ENCODE measurements at places on chromosomes 4 and X.

- peak; percentile 76 for DNase-seq
Measured at GRCh38 chr4:123564758-123565346, 168.3 kb downstream of the SPRY1 start.

- peak; percentile 47 for DNase-seq
Measured at GRCh38 chr4:244471-244870, 60.8 kb downstream of the ZNF732 start.

DNA sequence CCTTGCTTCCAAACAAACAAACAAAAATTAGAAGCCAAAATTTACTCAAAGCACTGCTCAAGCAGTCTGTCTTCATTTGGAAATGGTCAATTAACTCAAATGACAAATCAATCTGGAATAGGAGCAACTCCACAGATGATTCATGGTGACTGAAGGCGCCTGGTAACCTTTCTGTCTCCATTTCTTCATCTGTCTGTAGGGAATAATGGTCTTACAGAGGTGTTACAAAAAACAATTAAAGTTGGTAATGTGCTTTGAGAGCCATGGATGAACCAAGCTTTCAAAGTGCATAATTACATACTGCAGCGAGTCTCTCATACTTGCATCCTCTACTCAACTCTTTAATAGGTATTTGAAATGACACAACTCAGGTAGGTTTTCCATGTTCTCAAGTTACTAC lies 38.3 kb upstream of the STAG2 start:
- DNase-seq: no peak

DNA sequence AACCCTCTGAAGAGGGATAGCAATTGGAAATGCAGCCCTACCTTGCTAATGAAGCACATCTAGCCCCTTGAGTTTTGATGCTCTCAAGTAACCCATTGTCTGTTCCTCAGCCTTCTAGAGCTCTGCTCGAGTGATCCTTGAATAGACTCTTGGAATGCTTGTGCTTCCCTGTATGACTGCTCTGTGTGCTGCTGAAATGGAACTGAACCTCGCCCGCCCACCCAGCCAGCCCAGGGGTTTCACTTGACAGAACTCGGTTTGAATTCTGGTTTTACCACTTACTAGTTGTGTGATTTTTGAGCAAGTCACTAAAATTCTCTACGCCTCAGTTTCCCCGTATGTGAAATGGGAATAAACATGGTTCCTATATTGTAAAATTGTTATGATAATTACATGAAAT lies 77.1 kb downstream of the MID2 start:
- DNase-seq: no peak

- DNase-seq: no peak
Measured at GRCh38 chrX:87376896-87377295, 140.7 kb upstream of the KLHL4 start.

DNA sequence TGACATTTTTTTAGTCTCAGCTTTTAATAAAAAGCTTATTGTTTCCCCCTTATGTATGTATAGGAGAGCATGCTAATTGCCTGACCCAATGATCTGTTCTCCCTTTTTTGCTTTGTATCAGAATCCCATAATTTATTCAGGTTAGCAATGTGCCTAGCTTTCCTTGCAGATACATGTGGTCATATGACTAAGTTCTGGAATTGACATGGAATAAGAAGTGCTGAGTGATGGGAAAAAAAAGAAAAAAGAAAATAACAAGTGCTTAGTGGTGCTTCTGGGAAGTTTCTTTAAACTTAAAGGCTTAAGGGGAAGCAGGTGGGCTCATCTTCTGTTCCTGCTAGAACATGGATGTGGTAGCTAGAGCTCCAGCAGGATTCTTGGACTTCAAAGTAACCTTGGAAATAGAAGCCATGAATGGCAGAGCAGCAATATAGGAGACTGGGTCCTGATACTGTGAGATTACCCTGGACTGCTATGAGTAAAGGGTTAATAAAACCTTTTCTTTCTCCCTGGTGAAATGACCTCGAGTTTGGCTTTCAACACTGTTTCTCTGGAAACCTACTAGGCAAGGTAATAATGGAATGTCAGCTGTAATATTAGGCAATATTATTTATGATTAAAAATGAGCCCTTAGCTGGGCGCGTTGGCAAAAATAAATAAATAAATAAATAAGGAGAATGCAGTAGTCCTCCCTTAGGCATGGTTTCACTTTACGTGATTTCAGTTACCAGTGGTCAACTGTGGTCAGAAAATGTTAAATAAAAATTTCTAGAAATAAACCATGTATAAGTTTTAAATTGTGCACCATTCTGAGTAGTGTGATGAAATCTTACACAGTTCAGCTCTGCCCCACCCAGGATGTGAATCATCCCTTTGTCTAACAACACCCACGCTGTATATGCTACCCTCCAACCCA lies 16.7 kb upstream of the RBM41 start:
- peak; percentile 43 for DNase-seq

DNA sequence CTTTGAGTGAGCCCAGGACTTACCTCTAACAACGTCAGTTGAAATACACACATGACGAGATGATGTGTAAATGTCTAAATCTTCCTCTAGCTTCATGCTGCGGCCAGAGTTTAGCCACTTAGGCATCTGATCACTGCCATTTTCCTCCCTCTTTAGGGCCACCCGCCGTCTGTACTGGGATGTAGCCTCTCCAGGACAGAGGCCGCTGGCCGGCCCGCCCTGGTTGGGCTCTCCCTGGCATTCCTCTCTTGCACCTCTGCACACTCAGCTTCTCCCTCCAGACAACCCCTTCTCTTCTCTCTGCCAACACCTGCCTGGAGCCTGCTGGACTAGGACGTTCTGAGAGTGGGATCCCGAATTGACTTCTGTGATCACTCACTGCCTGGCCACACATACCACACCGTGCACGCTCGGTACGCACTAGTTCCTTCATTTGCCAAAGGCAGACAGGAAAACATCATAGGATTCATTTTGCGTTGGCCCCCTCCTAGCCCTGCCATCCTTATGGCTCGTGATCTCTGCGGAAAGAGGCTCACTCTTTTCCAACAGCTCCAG lies 33.6 kb downstream of the RNF212 start:
- no peak for DNase-seq

- peak; percentile 2 for DNase-seq
Measured at GRCh38 chr4:80711956-80712355, 318.6 kb upstream of the BMP3 start.

GRCh38 chrX:16124201-16124600 lies 836 bp downstream of the GRPR start:
- DNase-seq: no peak

GRCh38 chrX:65642914-65643491 lies 24.5 kb upstream of the MSN start:
- DNase-seq: no peak

DNA sequence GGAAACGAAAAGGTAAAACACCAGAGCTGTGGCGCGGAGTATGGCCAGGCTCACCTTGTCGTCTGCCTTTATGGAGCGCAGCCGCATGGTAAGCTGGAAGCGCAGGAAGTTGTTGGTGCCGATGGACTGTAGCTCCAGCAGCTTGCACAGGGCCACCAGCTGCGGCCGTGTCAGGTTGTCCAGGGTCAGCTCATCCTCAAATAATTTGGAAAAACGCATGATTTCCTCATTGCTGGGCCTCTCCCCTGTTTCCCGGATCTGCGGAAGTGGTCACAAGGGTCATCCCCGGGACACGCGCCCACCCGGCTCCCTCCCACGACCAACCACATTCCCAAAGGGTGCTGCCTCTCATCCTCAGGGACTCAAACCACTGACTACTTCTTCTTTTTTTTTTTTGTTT lies 23.3 kb downstream of the LETM1 start:
- no peak for DNase-seq

DNA sequence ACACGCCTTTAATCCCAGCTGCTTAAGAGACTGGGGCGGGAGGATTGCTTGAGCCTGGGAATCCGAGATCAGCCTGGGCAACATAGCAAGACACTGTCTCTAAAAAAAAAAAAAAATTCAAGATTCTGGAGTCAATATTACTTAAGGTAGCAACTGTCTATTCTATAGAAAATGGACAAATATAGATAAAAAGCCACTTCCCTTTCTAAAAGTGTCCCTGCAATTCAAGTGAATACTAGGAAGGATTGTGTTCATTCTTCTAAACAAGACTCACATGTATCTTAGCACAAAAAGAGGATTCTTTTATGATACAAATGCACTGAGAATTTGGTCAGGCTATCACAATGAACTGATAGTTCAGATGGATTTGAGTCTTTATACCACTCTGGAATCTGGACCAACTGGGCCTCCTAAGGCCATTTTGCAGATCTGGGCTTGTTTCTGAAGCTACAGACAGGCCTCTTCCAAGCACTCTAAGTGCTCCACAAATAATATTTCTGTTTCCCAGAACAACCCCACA lies 7.0 kb downstream of the PKD2 start:
- no peak for DNase-seq

DNA sequence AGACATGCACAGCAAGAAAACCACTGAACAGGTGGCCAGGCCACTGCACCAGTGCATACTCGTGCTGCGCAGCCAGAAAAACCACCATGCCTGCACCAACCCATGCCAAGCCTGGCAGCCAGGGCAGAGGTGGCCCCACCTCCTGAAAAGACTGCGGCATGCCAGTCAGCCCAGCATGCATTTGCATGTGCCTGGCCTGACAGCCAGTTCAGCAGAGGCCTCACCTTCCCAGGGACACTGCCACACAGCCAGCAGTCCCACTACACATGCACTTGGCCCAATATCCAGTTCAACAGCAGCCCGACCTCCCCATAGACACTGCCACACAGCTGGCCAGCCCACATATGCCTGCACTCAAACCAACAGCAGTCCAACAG lies 43.5 kb upstream of the DDX60 start:
- DNase-seq: no peak

- DNase-seq: no peak
Measured at GRCh38 chr4:138177278-138177968, 64.7 kb downstream of the SLC7A11 start.

GRCh38 chrX:106725931-106726330 lies 570 bp upstream of the RNF128 start:
- peak; percentile 1 for DNase-seq

GRCh38 chr4:15836362-15836761 lies 58.2 kb downstream of the CD38 start:
- no peak for DNase-seq

DNA sequence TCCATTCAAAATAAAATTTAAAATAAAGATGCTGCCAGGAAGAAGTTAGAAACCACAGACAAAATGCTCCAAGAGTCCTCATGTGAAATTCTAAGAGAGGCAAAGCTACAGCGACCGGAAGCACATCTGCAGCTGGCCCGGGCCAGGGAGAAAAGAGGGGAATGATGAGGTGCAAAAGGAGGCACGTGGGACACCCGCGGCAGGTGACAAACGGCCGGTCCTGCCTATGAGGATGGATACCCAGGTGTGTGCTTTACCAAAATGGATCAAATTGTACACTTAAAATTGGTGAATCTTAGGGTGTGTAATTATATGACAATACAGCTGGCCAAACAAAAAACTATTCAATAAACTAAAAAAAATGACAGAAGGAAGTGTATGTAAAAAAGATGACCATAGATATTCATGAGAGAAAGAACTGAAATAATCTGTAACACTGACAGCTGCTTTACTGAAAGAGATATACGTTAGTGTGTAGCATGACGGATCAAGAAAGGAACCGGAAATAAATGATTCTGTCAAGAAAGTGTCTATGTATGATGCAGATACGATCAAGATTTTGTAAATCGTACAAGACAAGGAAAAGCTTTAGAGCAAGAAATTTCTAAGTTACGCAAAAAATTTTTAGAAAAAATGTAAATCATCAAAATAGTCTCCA lies 29.5 kb downstream of the PPP2R3B start:
- no peak for DNase-seq

- no peak for DNase-seq
Measured at GRCh38 chrX:120402369-120402768, 40.5 kb downstream of the ATP1B4 start.

DNA sequence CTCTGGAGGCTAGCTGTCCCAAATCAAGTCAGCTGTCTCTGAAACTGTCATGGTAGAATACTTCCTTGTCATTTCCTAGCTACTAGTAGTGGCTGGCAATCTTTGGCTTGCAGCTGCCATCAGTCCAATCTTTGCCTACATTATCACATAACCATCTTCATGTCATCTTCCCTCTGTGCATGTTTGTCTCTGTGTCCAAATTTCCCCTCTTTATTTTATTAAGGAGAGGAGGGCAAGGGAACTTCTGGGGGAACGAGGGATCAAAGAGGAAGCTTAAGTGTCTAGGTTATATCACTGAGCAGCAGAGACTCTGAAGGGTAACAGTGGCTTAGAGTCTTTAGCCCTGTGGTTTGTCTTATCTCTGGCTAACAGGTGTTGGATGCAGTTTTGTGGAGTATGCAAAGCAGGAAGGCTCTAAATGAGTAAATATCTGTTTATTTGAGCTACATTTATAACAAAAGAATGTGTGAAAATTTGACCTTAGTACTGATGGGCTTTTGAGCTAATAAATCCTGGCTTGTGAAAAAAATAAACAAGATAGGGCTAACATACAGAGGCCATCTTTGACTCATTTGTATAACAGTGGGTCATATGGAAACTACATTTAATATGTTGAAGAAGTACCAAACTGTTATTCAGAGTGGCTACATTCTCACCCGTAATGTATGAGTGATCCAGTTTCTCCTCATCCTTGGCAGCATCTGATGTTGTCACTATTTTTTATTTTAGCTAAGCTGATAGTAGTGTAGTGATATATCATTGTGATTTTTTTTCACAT lies 49.4 kb upstream of the ENOX2 start:
- no peak for DNase-seq

DNA sequence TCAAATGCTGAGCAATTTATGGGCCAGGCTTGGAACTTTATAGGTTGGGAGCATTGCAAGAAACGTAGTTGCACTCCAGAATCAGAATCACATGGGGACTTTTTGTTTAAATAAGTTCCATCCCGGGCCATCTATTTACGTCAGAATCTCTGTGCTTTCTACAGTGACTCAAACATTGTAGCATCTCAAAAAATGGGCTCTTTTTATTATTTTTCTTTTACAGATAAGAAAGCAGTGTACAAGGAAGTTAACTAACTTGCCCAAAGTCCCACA lies 10.2 kb downstream of the CC2D2A start:
- peak; percentile 78 for DNase-seq

- DNase-seq: no peak
Measured at GRCh38 chrX:103886624-103887023, 54.6 kb upstream of the RAB9B start.

- no peak for DNase-seq
Measured at GRCh38 chrX:39264023-39264422, 462.8 kb downstream of the MID1IP1 start.

GRCh38 chr4:135338181-135338580 lies 1136.6 kb upstream of the PABPC4L start:
- DNase-seq: no peak

GRCh38 chr4:137076908-137077307 lies 455.4 kb downstream of the PCDH18 start:
- no peak for DNase-seq

- DNase-seq: no peak
Measured at GRCh38 chr4:115484479-115484878, 371.1 kb upstream of the NDST4 start.

All from EH (cell line).